T-helper 17 cell (primary cell): ENCODE measurements at places on chromosomes 2 and 18.

DNA sequence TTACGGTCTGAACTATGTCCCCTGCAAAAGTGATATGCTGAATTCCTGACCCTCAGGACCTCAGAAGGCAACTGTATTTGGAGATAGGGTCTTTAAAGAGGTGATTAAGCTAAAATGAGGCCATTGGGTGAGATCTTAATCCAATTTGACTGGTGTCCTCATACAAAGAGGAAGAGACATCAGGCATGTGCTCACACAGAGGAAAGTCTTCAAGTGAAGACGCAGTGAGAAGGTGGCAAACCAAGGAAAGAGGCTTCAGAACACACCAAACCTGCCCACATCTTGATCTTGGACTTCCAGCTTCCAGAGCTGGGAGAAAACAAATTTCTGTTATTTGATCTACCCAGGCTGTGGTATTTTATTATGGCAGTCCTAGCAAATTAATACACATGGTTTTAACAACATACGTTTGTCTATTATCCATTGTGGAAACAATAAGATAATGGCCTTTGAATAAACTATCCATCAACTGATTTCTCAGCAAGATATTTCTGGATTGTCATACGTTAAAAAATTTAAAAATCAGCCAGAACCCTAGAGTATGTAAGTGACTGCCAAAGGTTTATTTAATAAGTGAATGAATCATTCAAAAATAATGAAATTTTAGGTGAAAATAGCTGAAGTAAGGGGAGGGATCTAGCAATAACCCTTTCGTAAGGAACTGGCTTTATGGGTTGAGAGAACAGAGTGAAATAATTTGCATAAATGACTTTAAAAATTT is 6.5 kb downstream of the WIPF1 start:
- no peak for DNase-seq

- peak; percentile 22 for DNase-seq
Measured at GRCh38 chr2:102449370-102449974, 23.6 kb upstream of the SLC9A4 start.

- no peak for DNase-seq
Measured at GRCh38 chr2:70374616-70375015, 72.7 kb upstream of the FAM136A start.

DNA sequence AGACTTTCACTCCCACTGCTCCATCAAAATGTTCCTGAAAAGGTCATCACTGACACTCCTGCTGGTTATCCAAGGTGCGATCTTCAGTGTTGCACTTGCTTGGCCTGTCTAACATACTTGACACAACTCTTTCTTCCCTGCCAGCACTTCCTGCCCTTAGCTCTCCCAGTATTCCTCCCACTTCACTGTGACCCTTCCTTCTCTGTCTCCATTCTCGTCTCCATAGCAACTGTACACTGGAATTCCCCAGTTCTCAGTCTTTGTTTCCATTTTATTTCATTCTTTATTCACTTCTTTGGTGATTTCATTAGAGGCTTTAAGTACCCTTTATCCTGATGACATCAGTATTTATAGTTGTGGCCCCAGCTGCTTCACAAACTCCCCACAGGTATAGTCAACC is 333.0 kb downstream of the IRS1 start:
- no peak for DNase-seq

GRCh38 chr2:143183804-143184463 is 54.7 kb downstream of the ARHGAP15 start:
- DNase-seq, result no peak

GRCh38 chr18:25737710-25738311 is 352.6 kb downstream of the SS18 start:
- DNase-seq, result no peak

DNA sequence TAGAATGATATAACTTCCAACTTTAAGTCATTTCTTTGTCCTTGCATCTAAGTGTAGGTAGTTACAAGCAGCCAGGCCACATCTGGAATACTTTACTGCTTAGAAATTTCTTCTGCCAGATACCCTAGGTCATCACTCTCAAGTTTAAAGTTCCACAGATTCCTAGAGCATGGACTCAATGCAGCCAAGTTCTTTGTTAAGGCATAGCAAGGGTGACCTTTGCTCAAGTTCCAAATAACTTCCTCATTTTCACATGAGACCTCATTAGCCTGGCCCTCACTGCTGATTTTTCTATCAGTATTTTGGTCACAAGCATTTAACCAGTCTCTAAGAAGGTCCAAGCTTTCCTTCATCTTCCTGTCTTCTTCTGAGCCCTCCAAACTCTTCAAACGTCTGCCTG is 7.8 kb upstream of the UGT1A9 start:
- no peak for DNase-seq

DNA sequence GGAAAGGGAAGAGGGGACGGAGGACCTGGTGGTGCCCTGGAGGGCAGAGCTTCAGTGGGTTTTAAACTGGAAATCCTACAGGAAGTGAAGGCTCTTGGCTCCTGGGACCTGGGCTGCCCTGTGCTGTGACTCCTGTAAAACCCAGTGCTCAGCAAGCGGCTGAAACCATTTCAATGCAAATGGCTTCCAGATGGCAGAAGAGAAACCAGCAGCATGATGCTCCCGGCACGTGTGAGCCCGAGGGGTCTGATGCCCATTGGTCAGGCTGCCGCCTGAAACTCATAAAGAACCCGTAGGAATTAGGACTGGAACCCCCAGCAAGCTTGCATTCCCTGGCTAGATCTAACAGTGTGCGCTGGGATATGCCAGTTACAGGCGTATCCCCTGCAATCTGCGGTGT is 109.2 kb upstream of the THOC1 start:
- DNase-seq, result no peak

- no peak for DNase-seq
Measured at GRCh38 chr18:79802298-79802697, 4.6 kb downstream of the KCNG2 start.

DNA sequence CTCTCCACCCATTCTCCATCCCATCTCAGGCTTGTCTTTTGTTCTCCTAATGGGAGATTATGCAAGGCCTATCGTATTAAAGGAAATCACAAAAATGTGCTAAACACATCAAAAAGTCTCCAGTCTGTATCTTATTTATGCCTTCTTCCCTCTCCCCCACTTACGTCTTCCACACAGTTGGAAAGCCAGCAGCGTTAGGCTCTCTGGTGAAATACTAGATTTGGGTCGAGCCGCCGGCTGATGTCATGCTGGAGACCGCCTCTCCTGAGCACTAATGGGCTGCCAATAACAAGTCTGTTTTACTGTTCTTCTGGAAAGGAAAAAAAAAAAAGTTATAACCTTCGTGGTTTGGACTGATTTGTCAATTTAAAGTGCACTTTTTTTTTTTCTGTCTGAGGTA is 182.7 kb upstream of the SIX2 start:
- DNase-seq, result no peak

GRCh38 chr18:1599196-1599595 is 694.5 kb downstream of the ADCYAP1 start:
- no peak for DNase-seq

DNA sequence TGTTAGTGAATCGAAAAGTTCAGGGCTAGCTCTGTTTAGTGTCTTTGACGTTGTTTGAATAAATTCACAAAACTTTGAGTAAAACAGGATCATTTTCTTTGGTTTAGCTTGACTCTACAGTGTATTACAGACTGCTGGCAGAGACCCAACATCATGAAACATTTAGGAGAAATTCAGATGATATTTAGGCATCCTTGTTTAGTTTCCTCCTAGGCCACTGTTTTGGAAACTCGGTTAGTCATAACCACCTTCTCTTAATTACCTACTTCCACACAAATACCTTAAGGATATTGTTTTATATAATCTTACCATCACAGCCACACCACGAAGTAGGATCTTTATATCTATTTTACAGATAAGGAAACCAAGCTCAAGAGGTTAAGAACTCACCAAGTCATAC is 7.8 kb downstream of the LIMS1 start:
- DNase-seq, result no peak

DNA sequence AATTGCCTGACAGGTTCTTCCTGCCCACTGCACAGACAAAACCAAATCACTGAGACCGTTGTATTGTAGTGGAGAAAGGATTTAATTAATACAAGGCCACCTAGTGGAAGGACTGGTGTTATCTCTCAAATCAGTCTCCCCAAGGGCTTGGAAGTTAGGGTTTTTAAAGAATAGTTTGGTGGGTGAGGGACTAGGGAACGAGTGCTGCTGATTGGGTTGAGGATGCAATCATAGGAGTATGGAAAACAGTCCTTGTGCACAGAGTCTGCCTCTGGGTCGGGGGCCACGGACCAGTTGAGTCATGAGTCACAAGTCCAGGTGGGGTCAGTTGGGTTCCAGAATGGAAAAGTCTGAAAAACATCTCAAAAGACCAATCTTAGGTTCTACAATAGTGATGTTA is 89.1 kb downstream of the B3GNT2 start:
- DNase-seq, result no peak

DNA sequence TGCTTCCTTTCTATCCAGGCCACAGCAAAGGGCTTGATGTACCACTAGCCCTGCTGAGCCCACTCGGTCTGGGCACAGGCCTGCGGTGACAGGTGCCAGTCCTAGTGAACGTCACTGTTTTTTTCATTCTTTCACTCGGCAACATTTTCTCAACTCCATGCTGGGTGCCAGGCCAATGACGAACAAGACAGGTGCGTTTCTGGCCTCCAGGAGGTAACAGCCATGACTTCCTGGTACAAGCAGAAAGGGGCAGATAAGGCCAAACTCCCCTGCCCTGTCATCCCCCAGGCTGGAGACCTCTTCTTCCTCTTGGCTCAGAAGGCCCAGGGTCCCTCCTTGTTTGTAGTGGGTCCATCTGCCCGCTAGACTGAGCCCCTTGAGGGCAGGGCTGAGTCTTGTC is 55.7 kb upstream of the OTOF start:
- no peak for DNase-seq

- no peak for DNase-seq
Measured at GRCh38 chr2:191693166-191693565, 15.2 kb downstream of the NABP1 start.

GRCh38 chr2:128638341-128639119 is 319.9 kb upstream of the HS6ST1 start:
- no peak for DNase-seq

DNA sequence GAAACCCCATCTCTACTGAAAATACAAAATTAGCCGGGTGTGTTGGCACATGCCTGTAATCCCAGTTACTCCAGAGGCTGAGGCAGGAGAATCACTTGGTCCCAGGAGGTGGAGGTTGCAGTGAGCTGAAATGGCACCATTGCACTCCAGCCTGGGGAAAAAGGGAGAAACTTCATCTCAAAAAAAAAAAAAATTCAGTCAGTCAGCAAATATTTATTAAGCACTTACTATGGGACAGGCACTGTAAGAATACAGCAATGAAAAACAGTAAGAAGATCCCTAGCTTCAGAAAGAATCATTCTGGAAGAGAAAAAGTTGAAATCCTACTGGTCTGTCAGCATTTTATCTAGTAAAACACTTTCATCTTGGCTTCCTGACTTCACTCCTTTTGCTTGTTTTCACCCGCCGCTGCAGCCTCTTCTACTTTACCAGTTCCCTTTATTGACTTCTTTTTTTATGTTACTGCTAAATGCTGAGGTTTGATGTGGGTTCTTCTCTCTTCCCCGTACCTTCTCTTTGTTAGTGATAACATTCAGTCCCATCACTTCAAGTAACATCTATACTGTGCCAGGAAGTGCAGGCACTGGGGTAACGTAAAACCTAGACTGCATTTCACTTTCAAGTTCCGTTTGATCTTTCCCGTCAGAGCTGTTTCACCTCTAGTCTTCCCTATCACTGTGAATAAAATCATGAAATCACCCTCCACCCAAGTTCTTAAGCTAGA is 10.8 kb upstream of the TAF4B start:
- DNase-seq, result no peak

DNA sequence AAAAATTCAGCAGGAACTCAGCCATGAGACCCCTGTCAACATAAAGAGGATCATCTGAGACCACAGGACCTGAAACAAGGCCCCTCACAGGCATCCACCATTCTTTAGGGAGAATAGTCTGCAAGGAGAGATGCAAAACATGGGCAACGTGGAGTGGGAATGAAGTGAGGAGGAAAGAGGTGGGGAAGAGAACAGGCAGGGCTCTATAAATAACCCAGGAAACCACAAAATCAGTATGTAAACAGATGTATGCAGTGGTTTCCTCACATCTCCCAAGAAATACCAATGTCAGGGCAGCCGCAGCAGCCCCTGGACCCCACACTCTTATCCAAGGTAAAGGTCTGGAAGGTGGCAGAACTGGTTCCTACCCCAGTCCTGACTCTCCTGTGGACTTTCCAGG is 168.5 kb downstream of the EN1 start:
- DNase-seq, result no peak

- DNase-seq, result no peak
Measured at GRCh38 chr18:74166386-74166785, 18.1 kb downstream of the TIMM21 start.

DNA sequence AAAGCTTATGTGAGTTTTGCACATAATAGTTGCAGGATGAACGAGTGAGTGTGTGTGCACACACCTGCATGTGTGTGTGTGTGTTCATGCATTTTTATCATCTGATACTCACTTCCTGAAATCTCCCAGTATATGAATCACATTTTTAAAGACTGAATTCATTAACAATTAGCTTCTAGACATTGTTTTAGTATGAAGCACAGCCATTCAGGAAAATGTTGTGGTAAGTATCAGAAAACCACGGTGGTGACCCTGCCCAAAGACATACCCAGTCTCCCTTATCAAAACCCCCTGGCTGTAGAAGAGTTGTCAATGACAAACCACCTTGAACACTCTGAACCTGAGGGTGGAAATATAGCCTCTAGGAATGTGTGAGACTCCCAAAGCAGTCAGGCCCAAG is 220.8 kb downstream of the ALK start:
- no peak for DNase-seq
